Activated CD4-positive, alpha-beta T cell treated with anti-CD3 and anti-CD28 coated beads for 4 hours (primary cell): ENCODE measurements at places on chromosomes 16 and 17.
A peak's percentile ranks its signal among the peaks of the same experiment; 100 is the strongest.

DNA sequence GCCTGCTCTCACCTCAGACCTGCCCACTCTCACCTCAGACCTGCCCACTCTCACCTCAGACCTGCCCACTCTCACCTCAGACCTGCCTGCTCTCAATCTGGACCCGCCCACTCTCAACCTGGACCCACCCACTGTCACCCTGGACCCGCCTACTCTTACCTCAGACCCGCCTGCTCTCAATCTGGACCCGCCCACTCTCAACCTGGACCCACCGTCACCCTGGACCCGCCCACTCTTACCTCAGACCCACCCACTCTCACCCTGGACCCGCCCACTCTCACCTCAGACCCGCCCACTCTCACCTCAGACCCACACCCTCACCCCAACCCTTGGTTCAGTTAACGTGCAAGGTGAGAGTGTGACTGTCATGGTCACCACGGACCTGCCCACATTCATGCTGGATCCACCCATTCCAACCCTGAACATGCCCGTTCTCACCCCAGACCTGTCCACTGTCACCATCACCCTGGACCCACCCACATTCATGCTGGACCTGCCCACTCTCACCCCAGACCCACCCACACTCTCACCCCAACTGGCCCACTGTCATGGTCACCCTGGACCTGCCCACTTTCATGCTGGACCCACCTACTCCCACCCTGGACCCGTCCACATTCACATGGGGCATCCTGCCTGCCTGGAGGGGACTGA lies 31.2 kb upstream of the ENPP7 start:
- DNase-seq = no peak

GRCh38 chr16:86082418-86083030 lies 183.6 kb downstream of the IRF8 start:
- no peak for DNase-seq

GRCh38 chr16:19235886-19236285 lies 49.6 kb upstream of the CLEC19A start:
- DNase-seq = no peak

GRCh38 chr16:73996624-73997339 lies 299.8 kb upstream of the PSMD7 start:
- no peak for DNase-seq

- peak; percentile 92 for DNase-seq
These were observed 15.4 kb upstream of the ZNF287 start for GRCh38 chr17:16584273-16584995.

- DNase-seq = no peak
These were observed 1425.1 kb upstream of the CDH8 start for GRCh38 chr16:63461248-63461841.
